Stimulated activated CD4-positive, alpha-beta T cell treated with anti-CD3 and anti-CD28 coated beads, Interleukin-2, amount 100 ng/mL, for 48 hours (primary cell): ENCODE measurements at places on chromosomes 3 and 15.

DNA sequence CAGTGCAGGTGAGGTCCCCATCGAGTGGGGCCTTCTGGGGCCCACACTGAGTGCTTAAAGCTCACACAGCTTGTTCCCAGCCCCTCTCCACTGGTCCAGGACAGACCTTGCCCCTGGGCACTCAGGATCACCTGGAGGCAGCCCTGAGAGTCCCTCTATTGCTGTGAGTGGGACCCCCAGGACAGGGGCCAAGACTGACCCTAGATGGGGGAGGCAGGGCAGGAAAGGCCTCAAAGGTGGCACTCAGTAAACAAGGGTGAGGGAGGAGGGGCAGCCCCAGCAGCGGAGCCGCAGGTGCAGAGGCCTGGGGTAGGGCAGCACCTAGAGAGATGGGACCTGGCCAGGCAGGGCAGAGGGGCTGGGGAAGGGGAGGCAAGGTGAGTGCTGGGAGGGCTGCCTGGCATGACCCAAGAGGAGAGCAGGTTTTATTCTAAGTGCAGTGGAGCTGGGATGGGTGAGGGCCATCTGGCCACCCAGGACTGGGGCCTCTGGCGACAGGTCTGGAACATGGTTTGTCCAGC is 27.9 kb downstream of the CFAP100 start:
- no peak for DNase-seq

- DNase-seq, result no peak
Observed at GRCh38 chr3:62550439-62550838, 177.1 kb upstream of the FEZF2 start.

DNA sequence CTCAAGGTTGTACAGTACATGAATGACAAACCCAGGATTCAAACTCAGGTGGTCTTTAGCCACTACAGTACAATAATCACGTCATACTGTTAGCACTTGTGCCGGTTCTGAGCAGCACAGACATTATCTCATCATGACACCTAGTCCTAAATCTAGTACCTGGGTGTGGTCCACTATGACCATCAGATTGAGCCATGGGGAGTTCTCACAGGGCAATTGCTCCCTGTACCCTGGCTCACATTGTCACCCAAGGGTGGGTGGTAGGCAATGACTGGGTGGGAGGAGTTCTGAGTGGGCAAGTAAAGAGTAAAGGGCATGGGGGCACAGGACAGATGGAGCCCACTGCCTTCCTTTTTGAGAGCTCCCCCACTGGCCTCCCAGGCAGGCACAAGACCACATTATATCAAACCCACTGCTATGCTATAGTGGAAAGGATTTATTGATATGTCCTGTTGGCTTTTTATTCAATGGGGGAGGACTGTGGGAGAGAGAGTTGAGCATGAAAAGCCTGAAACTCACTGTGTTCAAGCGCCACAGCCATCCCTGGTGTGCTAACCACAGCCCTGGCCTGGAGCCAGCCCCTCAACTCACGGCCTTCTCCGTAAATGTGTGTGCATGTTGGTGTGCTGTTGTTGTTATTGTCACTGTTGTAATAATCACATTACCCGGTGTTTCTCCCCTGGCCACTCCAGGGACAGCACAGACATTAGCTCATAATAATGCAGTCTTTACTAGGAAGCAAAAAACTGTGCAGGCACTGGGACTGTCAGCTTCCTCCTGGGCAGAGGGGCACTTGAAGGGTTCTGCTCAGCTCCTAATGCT is 27.3 kb downstream of the ADCY5 start:
- DNase-seq, result no peak

GRCh38 chr15:52922871-52923270 is 132.7 kb upstream of the ONECUT1 start:
- DNase-seq, result no peak

DNA sequence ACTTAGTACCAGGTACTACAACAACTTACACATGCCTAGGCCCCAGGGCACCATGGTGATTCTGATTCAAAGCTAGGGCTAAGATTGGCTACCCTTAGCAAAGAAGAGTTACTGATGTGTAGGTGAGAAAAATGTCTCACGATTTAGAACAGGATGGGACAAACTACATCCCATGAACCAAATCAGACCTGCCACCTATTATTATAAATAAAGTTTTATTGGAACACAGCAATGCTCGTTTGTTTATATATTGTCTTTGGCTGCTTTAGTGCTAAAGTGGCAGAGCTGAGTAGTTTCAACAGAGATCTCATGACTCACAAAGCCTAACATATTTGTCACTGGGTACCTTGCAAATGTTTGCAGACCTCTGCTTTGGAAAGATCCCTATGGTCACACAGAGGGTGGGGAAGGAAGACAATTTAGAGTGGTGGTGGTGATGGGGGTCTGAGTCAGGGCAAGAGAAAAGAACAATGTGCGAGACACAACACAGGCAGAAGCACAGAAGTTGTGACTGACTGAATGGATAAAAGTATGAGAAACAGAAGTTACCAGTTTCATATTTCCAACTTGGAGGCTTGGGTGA is 770.6 kb upstream of the CFAP20DC start:
- no peak for DNase-seq

DNA sequence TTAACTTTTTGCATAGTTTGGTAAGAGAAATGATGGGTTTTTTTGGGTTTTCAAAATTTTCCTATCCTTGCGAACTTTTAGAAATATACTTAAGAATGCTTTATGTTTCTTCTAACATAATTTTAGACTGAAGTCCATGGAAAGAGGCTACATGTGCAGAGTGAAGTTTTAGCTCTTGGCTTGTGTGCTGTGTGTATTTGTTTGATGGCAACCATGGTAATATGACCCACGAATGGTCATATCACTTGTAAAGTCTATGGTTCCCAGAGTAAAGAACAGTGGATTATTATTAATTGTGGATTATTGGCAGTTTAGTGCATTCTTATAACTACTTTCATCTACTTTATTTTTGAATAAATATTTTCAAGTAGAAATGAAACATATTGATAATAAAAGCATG is 124.0 kb upstream of the GOLGA6L4 start:
- DNase-seq, result no peak

DNA sequence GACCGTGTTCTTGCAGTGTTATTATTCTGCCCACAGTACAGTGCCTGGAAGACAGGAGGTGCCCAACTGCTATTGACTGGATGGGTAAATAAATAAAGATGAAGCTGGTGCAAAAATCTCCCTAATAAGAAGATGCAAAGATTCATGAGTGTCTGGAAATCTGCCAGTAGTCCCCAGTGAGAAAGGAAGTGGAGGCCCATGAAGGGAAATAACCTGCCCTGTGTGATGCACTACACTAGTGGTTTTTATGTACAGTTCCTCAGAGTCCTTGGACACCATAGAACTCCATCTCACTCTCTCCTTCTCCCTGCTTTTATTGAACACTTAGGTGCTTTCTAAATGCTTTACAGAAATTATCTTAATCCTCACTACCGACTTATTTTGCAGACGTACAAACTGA is 8.3 kb upstream of the SUCLG2 start:
- no peak for DNase-seq
